Hypothalamus (tissue), 51 donors: ENCODE measurements at places on chromosomes 5 and 9.

DNA sequence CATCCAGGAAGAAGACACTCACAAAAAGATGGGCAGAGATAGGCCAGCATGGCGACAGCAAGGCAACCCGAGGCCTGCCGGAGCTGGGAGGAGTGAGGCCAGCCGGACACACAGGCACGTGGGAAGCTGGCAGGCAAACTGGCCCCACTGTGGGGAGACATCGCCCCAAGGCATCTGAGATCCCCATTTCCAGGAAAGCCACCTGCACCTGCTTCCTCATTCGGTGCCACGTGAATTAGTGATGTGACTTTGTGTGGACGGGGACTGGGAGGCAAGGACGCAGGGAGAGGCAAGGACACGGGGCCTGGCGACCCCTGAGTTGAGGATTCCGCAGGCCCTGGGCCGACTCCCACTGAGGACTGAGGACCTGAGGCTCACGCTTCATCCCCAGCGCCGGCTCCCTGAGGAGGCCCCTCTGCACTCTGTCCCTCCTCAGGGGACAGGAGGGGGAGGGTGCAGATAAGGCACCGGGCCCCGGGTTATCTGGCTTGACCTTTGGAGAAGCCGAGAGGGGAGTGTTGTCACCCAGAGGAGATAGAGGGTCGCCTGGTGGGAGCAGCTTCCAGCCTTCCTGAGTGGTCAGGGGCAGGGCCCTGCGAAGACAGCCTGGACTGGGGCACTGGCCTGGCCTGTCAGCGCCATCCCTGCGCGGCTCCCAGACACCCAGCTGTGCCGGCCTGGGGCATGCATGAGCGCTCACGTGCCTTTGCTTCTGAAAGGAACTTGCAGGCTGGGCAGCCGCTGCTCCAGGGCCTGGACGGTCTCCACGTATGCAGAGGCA, 39.7 kb downstream of the NDUFS6 start:
- no peak for DNase-seq

DNA sequence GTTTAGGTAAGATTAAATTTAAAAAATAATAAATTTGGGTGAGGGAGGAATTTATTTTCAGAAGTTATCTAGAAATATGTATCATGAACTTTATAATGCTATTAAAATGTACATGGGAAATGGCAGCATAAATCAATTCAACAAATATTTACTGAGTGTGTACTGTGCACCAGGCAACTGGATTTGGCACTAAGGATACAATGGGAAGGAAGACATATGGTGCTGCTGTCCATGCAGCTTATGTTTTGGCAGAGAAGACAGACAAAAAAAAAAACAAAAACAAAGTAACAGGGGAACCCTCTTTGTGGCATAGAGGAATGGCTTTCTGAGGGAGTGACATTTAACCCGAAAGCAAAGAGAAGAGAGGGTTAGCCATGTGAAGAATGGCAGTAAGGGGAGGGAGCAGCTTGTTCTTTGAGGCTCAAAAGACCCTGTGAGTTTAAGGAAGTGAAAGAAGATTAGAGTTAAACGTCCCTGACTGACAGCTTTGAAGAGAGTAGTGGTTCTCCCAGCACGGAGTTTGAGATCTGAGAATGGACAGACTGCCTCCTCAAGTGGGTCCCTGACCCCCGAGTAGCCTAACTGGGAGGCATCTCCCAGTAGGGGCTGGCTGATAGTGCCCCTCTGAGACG, 23.9 kb downstream of the CNTRL start:
- DNase-seq: no peak

DNA sequence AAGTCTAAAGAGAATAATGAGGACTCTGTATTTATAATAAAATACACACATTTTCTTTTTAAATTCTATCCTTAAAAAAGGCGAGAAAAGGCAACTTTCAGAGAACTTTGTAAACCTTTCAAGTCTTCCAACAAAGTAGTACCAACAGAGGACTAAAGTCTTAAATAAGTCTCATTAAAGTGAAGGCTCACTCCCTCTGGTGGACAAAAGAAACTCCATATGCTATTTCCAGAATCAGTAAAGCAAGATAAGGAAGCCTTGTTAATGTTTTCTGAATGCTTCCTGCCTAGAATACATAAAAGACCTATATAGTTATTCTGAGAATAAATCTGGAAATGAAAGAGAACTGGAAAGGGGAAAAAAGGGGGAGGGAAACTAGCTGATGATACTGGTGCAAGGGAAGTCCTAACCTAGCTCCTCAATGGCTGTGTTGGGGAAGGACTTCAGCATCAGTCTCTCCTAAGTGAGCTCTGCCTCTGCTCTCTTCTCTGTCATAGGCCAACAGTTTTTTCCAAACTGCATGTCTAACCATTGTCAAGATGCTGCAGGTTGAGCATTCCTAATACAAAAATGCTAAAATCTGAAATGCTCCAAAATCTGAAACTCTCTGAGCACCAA, 7.2 kb downstream of the HMGCS1 start:
- DNase-seq: no peak

- no peak for DNase-seq
Observed at GRCh38 chr5:9374025-9374424, 171.8 kb downstream of the SEMA5A start.

- no peak for DNase-seq
Observed at GRCh38 chr5:160831801-160832200, 20.2 kb downstream of the ATP10B start.
